ENCODE measurements at places on chromosomes 1 and 21. TPM values are rescaled to one million over a fixed set of nuclear protein-coding genes. Genes with fewer than 3 reads are reported as not detected.

GRCh38 chr1:73859227-73859626 is 338.7 kb downstream of the LRRIQ3 start:
- DNase-seq, result no peak

GRCh38 chr1:40897513-40897912 is 35.4 kb upstream of the CITED4 start:
- DNase-seq, result no peak

- no peak for DNase-seq
Observed at GRCh38 chr1:10583641-10584040, 108.9 kb downstream of the PEX14 start.

DNA sequence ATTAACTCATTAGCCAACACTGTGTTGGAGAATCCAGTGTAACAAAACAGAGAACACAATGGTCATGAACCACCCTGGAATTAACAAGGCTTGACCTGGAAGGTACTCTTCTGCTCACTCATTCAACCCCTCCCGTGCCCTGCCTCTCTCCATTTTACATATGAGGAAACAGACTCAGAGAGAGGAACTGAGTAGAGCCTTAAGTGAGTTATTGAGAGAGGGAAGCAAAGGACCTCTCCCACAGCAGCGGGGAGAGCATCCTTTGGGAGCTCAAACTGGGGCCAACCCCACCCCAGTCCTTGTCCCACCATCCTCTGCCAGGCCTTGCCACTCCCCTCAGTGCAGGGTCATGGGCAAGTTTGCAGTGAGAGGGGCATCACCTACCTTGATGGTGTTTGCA is 1.4 kb downstream of the S100A12 start:
- no peak for DNase-seq

DNA sequence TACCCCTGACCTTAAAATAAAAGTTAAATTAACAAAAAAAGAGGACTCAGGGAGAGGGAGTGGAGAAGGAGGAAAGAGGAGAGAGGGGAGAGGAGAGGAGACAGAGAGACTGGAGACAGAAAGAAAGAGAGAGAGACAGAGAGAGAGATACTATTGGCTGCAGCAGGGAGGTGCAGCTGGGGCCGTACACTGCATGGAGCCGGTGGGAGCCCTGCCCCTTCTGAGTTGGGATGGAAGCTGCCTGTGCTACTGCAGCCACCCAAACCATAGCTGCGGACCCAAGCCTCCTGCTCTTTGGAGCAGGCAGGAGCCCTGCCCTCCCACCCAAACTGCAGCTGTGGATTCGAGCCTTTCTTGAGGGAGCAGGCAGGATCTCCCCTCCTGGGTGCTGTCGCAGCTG is 32.7 kb upstream of the HP1BP3 start:
- DNase-seq, result no peak

DNA sequence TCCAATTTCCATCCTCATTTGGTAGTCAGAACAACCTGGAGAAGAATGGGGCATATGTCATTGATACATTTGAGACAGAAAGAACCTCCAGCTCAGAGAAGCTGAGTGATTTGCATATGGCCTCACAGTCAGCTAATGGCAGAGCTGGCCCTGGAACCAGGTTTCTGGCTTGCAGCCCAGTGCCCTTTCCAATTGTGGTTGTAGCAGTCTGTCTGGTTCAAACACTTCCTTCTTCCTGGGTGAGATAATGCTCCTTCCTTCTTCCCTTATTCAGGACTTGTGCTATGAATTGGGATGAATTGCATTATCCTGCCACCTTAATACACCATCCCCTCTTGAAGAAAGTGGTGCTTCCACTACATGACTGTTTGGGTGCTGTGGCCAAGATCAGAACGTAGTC is 24.2 kb downstream of the SLC5A9 start:
- no peak for DNase-seq

The CLEC20A gene
- not detected for total RNA-seq

The GCSAML gene
- not detected for total RNA-seq

The SAMSN1 gene
- total RNA-seq, result 104 TPM

The LYPD8 gene
- total RNA-seq, result not detected

The GJA5 gene
- not detected for total RNA-seq

The RNF115 gene
- total RNA-seq, result 15.1 TPM
